ENCODE measurements at places on chromosomes 5 and 9.

- DNase-seq = no peak
Observed at GRCh38 chr5:92567831-92568450, 1013.1 kb downstream of the NR2F1-AS1 start.

GRCh38 chr5:152595405-152595804 lies 190.3 kb upstream of the NMUR2 start:
- DNase-seq = no peak

DNA sequence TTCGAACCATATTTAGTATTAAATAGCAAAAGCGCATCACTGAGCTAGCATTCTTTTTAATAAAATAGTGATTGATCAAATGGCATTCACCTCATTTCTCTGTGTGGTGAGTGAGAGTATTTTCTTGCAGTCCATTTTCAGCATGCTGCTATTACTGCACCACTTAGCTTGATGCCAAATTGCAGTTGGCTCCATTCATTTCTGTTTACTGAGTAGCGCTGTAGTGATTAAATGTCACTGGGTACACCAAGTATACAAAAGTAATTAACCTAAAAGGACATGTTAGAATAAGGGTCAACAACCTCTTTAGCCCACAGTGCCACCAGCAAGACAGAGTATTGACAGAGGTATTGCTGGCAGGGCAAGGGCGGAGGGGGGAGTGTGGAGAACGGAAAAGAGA lies 122.0 kb downstream of the TLE4 start:
- no peak for DNase-seq

DNA sequence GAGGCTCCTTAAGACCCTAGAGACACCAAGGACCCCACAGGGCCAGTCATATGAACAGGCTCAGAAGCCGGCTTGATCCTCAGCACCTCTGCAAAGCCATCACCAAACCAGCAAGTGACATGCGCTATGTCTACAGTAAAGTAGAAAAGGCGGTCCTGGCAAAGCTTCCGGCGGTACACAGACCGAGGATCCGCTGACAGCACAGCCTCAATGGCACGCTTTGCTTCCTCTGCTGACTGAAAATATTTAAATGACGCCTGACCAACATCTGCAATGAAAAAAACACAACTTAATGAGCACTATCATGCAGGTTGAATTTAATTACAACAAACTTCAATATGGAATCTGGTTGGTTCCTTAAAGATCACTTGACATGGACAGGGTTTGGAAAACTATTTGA lies 17.6 kb downstream of the TRMO start:
- no peak for DNase-seq

- no peak for DNase-seq
Observed at GRCh38 chr9:106860721-106861639, 2.0 kb upstream of the ZNF462 start.

DNA sequence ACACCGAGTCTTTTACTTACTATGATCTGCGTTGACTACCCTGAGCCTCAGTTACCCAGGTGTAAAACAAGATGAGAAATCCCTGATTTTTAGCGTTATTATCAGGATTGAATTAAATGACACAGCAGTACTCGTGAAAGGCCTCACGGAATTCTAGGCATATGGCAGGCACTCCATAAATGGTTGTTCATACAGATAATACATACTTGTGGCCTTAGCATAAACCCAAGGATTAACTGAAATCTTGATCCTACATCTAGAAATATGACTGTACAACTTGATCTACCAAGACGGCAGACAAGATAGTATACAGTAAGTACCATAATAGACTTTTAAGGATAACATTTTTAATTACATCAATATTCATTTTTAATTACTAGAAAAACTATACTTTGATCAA lies 409.8 kb downstream of the BNC2 start:
- DNase-seq = no peak

GRCh38 chr5:62584391-62584790 lies 5.8 kb downstream of the LRRC70 start:
- no peak for DNase-seq

- no peak for DNase-seq
Observed at GRCh38 chr9:36717276-36717675, 144.6 kb downstream of the MELK start.

DNA sequence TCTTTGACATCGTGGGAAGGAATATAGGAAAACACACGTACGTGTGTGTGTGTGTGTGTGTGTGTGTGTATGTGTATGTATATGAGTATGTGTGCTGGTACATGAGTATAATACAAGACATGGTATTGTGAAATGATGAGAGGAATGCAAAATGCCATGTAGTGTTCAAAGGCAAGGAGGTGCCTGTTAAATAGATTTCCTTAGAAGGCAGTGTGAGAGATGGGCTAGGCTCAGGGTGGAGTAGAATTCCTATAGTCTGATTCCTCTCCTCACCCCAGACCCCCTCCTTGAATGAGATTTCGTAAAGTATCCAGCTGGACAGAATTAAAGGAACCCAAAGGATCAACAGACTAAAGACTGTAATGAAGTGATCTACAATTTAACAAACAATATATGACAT lies 11.1 kb downstream of the GPR21 start:
- no peak for DNase-seq
